ENCODE measurements at places on chromosomes 3 and 15.

DNA sequence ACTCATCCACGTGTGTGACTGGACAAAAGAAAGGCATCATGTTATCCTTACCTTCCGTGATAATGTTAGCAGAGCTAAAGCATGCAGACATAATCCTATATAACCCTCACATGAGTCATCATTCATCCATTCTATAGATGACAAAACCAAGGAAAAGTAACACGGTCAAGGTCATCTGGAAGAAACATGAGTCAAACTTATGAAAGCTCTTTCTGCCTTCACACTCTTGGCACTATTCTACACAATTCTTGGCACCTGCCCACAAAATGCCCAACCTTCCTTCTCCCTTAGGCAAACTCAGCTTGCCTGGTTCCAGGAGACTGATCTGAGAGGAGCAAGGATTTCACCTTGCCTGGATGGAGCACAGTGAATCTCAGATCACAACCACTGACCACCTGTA, 66.9 kb downstream of the PRICKLE2 start:
- no peak for DNase-seq

DNA sequence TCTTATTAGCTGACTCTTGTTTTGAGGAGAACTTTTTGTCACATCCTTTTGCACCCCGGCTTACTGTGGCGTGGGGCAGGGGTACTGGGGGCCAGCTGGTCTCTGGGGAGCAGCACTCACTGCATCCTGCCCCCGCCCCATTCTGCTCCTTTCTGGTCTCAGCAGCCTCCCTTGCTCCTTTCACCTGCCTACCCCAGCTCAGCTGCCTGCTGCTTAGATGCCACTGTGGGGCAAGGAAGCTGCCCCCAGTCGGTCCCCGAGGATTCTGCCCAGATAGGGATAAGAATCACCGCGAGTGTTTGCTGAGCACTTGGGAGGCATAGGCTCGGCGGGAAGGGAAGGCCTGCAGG, 32.0 kb downstream of the APBA2 start:
- no peak for DNase-seq

- no peak for DNase-seq
Observed at GRCh38 chr3:191944835-191945234, 483.9 kb downstream of the PYDC2 start.

DNA sequence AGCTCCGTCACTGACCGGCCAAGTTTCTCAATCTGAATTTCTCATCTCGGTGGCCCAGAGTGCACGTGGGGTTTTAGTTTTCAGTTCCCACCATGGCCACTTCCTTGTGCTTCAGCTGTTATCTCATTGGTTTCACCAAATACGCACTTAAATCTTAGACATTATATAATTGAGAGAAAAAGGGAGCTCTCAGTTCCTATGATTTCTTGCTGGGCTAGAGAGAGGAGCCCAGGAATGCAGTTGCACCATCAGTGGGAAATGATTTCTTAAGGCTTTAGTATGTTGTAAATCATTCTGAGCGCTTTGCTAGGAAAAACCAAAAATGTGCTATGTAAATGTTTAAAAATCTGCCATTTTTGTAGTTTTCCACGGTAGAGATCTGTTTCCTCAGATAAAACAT, 53.2 kb downstream of the OXNAD1 start:
- no peak for DNase-seq

GRCh38 chr3:190224863-190225692, 97.2 kb downstream of the CLDN1 start:
- DNase-seq = no peak

- DNase-seq = no peak
Observed at GRCh38 chr15:80849308-80849707, 70.1 kb downstream of the CEMIP start.

- DNase-seq = no peak
Observed at GRCh38 chr15:65326117-65326526, 21.6 kb downstream of the RNU5B-1 start.

- peak; percentile 61 for DNase-seq
Observed at GRCh38 chr15:74315626-74316025, 51.8 kb downstream of the CYP11A1 start.

DNA sequence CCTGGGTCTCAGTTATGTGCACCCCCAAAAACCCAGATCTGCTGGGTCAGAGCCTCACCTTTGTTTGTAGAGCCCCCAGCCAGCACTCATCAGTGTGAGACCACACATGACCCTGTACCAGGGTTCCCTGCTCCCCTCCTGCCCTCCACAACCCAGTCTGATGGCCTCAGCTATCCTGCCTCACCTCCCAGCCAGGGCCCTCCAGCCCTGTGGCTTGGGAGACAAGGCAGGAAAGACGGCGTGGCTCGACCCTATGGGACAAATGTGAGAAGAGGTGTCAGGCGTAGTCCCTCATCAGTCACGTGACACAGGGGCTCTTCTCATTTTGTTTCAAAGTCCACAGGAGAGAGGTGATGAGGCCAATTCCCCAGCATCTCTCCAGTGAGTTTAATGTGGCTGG, 28.3 kb upstream of the PRR23E start:
- no peak for DNase-seq

- no peak for DNase-seq
Observed at GRCh38 chr3:43859766-43860165, 169.0 kb downstream of the ABHD5 start.

DNA sequence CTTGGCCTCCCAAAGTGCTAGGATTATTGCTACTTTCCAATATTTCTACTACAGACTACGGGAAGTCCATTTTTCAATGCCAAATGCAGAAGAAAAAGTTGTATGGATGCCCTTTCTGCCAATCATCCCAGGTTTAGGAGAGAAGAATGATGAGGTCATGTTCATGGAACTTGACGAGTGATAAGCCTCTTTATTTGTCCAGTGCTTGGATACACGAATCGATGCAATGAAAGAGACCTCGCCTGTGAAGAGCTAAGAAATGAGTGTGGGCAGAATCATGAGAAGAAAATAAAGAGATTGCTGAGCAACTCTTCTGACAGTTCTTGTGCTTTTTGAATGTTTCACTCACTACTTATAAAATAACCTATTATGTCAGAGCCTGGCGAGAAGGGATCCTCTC, 996 bp upstream of the SLC28A1 start:
- no peak for DNase-seq

- no peak for DNase-seq
Observed at GRCh38 chr3:57383406-57383805, 90.9 kb upstream of the ASB14 start.

GRCh38 chr3:141411251-141411771, 43.0 kb downstream of the ZBTB38 start:
- no peak for DNase-seq

DNA sequence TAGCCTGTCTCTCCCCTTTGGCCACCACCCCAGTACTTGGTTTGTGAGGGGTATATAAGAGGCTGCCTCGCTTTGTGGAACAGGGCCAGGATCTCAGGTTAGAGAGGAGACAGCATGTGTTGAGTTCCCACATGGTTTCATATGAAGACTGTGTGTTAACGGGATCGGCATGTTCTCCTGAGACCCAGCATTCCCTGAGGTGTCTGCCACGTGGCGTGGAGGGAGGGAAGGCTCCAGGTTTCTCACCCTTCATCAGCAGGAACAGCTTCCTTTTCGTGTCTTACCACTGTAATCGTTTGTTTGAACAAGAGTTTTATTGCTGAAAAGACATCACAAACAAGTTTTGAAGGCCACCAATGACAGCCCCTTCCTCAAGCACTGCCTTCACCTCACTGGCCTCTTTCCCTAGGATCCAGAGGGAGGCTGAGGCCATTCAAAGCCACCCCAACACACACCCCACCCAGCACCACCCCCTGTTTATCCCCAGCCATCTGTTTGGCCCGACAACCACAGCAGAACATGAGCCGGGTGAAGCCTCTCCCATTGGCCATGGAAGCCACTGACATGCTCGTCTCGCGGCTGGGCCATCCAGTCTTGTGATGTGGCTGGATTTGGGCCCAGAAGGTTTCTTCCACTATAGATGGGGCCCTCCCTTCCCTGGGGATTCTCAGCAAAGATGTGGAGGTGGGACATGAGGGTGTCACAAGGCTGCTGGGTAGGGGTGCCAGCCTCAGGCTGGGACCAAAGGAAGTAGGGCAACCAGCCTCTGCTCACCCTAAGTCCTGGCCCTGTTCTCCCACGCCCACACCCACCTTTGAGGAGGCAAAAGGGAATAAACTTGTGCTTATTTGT, 10.0 kb downstream of the BHLHE40 start:
- no peak for DNase-seq

DNA sequence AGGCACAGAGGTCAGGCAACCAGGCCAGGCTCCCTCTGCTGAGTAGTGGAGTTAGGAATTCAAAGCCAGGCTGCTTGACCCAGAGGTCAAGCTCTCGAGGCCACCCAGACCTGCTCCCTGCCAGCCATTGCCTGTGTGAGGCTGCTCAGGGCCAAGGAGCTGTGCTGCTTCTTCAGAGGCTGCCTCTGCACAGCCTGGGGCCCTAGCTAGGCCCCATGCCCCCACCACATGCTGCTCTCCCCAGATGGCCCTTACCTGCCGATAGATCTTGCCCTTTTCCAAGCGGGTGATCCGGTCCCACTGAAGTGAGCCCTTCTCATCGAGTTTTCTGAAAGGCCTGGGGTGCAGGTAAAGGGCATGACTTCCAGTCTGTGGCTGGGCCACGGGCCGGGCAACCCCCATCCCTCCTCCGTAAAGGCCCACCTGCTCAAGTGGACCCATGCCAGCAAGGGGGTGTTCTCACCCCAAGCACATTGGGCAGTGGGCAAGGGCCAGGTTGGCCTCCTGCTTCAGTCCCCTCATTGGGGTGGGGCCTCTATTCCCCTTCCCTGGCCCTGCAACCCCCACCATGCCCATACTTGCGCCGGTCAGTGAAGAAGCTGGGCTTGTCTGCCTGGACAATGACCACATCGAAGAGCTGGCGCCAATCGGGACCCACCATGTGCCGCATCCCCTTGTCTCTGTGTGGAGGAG, 6.5 kb downstream of the NT5DC2 start:
- DNase-seq = no peak

DNA sequence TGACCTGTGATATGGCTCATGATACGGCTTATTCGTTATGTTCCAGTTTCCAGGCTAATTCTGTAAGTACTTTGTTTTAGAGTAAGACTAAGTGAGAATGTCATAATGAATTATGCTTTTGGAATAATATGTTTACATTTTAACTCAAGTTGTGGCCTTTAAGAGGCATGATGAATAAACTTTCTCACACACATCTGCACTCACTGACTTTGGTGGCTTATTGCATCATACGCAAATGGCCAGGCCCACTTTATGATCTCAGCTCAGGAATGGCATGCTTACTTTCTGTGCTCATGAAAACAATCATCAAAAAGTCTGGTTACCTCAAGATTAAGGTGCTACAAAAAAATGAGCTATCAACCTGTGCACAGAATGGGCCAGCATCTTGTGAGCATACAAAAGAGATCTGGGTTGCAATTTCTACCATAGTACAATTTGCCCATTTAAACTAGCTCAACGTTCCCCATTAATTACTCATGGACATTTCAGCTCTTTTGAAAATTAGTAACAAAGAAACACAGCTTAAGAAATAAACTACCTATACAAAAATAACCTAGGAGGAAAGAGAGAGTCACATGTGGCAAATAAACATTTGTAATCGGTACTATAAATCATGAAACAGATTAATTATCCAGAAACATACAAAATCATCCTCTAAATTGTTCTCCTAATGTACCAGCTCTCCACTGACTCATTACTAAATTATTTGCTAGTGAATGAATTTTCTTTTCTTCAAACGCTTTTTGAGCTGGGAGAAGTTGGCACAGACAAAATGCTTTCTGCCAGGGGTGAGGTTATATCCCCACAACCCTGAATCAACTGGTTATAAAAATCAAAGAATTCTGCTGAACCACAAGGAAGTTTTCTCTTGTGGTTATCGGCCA, 439.0 kb upstream of the ADAMTS9 start:
- DNase-seq = no peak

DNA sequence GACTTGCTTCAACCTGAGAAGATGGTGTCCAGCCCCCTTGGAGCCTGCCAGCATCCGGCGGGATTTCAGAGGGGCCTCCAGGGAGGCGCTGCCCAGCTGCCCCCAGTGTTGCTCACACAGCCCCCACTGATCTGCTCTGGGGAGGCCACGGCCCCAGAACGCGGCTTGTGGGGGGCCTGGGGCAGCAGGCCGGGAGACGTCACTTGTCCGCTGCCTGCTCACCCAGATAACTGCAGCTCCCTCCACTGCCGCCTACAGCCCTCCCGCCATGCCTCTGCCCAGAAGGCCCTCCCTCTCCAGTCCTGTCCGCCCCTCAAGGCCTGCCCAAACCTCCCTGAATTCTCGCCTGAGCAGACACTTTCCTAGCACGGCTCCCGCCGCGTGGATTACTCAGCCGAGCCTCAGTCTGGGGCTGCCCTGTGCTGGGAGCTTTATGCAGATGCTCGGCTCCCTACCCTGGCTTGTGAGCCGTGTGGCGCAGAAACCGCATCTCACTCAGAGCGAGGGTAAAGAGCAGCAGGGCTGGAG, 17.2 kb upstream of the ADIPOQ start:
- no peak for DNase-seq

DNA sequence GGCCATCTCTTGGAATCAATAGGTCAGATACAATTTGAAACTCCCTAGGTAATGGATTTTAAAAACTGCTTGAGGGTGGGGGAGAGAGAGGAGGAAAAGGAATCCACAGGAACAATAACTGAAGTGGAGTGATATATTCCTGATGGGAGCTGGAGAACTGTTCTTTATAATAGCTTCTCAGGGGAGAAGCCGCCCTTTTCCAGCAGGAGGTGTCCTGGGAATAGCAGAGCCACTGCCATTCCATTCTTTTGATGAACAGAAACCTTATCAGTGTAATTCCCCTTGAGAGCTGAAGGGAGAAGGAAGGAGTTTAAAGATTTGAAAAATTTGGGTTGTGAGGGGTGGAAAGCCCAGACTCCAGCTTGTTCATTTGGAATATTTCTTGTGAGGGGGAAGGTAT, 504.9 kb upstream of the DPH6 start:
- no peak for DNase-seq
